Nucleus accumbens (tissue), 56 donors: ENCODE measurements at places on chromosomes 4 and X.
A peak's percentile ranks its signal among the peaks of the same experiment; 100 is the strongest.

GRCh38 chrX:110183314-110183713, 134.6 kb downstream of the AMMECR1 start:
- no peak for DNase-seq

- DNase-seq: no peak
Measured at GRCh38 chr4:148054275-148054674, 322.4 kb downstream of the ARHGAP10 start.

GRCh38 chr4:140091305-140091704, 62.7 kb downstream of the MAML3 start:
- DNase-seq: no peak

- no peak for DNase-seq
Measured at GRCh38 chr4:183240581-183241321, 79.3 kb downstream of the CLDN22 start.

- no peak for DNase-seq
Measured at GRCh38 chrX:15680401-15680800, 15.8 kb upstream of the CLTRN start.

GRCh38 chr4:83259586-83259985, 25.0 kb downstream of the COQ2 start:
- no peak for DNase-seq

- DNase-seq: no peak
Measured at GRCh38 chr4:70515367-70516250, 2.8 kb upstream of the AMTN start.

DNA sequence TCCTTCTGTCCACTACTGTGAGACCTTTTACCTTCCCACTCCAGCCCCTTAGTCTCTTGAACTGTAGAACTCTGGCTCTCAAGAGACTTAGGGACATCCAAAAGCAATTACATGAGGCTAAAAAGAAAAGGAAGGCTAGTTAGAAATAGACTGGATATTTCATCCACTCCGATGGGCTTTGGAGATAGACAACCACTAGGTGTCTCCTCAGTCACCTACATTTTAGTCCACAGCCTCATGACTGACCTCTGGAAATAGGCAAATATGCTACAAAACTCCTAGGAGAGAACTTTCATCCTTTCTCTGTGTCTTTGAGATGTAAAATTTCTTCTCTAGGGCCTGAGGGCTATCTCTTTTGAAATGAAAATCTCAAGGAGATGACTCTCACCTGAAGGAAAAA, 45.1 kb upstream of the LAMP2 start:
- DNase-seq: no peak

DNA sequence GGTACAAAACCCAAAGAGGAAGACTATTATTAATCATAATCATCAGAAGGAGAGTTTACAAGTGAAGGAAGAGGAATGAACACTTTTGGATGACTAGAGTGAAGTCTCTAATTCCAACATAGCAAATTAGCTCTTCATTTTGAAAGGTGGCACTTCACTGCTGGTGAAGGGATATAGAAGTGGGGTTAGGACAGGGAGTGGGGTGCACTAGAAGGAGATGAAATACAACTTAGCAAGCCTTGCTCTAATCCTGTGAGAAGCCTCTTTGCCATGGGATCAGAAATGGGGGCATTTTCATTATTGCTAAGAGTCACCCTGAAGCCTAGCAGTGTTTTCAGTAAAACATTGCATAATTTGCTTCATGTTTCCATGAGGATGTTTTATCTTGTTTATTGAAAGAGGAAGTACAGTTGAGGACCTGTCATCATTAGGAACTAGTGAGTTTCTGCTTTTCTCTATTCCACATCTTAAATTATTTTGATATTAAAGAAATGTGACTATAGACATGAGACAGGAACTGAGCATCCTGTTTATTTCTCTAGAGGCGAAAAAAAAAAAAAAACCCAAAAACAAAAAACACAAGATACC, 9.3 kb upstream of the GRPR start:
- no peak for DNase-seq

- DNase-seq: no peak
Measured at GRCh38 chrX:92230628-92231027, 451.5 kb downstream of the PCDH11X start.

DNA sequence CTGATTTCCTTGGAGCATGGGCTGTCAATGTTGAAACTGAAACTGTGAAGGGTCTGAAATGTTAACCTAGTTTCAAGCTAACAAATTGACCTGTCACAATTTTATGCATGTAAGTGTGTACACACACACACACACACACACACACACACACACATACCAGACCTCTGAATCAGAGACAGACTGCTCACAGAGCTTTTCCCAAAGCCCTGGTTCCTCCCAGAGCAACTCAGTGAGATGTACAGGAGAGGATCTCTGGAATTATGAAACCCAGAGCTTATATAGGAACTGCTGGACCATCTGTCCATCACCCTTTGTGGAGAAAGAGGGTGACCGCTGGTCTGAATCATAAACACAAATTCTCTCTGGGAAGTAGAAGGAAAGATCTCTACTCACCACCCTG, 228.1 kb upstream of the PRPS2 start:
- DNase-seq: no peak

GRCh38 chrX:42384956-42385355, 393.0 kb downstream of the PPP1R2C start:
- peak; percentile 0 for DNase-seq
